ENCODE measurements at places on chromosomes 5 and 9. TPM values are rescaled to one million over a fixed set of nuclear protein-coding genes. Genes with fewer than 3 reads are reported as not detected.

Gene GLDC
- 13.0 TPM for polyA plus RNA-seq

Gene GRM6
- 0.70 TPM for polyA plus RNA-seq

Gene SLC1A3
- polyA plus RNA-seq, result 4.2 TPM

Gene PCDHGC3
- 30.4 TPM for polyA plus RNA-seq

Gene IQGAP2
- polyA plus RNA-seq, result 29.2 TPM

Gene CCDC69
- polyA plus RNA-seq, result 45.3 TPM

Gene SPATA31A3
- polyA plus RNA-seq, result not detected

Gene DNAH5
- 0.34 TPM for polyA plus RNA-seq

Gene CORO2A
- 57.6 TPM for polyA plus RNA-seq

DNA sequence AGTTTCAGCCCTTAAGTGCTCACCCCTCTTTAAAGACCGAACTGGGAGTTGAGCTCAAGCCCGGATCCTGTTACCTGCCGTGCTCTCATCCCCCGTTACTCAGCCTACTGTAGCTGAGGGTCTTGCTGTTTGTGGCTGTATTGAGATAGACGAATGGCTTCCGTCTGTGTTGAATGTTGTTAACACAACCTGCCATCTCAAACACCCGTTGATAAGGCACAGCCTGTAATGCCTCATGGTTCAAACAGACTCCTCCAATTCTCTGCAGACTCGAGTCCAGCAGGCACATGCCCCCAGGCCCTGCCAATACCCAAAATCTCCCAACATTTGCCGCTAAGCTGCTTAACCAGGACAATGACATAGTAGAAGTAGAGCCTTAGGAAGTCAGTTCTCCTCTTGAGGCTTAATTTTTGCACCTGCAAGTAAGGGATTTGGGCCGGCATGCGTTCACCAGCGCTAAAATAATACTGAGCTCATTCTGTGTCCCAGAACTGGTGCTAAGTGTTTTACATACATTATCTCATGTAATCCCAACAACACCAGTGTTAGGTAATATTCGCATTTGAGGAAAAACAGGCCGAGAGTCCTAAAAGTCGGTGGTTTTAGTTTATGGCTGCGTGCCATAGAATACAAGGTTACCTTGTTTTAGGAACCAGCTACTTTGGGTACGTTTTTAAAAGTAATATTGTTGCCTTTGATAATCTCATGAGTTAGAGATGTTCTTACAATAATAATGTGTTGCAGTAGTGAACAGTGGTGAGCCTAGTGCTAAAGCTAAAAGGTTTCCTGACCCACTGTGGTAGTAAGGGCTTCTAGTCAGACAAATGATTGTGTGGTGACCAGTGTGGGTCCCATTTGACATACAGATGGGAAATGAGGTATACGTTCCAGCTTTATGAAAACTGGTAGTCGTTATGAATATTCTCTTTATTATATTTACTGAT is 1.5 kb upstream of the RFX3 start:
- peak; percentile 85 for DNase-seq

DNA sequence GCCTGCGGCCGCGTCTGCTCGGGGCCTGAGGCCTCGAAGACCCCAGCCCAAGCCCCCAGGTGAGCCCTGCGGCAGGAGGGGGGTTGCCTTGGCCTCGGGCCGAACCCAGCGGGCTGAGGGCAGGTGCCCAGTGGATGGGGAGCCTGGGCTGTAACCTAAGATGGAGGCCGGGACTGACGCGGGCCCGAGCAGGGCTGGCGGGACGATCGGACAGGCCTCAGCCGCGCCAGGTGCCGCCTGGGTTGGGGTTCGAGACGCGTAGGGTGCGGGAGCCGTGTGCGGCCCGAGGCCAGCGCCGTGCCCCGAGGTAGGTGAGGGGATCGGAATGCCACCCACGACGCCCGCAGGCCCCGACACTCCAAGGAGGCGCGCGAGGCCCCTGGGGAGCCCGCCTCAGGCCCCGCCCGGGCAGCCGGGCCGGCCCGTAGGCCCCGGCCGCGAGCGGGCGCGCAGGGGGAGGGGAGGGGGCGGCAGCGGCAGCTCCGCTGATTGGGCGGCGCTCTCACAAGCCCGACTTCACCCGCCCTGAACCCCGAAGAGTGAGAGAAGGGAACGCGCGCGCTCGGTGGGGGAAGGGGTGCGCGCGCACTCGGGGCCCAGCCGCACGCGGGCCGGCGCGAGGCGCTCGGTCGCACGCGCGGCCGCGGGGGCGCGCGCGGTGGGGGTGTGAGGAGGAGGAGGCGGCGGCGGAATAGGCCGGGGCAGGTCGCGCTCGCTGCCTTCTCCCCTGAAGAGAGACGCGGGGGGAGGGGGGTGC is at the start of gene NSD1:
TSS of gene NSD1 (plus strand) at position 678 of the 757 bp plus-strand sequence. CDS start 1,331 bp downstream, outside the sequence.
- peak; percentile 98 for DNase-seq

GRCh38 chr5:41722359-41722950 is 147.8 kb downstream of the OXCT1 start:
- no peak for DNase-seq

DNA sequence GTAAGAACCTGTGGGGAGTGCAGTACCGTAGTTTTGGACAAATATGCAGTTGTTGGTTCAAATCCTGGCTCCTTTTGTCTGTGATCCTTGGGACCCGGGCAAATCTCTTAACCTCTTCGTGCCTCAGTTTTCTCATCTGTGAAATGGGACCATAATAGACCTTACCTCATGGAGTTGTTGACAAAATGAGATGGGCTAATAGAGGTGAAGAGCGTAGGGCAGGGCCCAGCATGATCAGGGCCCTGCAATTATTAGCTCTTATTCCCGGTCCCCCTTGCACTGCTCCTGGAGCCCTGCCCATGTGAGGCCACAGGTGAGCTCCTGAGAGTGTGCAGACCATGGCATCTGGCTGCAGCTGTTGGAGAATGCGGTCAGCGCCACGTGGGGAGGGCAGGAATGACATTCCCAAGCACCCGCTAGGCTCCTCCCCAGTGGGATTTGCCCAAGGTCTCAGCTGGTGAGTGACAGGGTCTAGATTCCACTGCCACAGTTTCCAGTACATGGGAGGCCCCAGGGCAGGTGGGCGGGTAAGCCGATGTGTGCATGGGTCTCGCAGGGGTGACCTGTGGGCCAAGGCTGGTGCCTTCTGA is 41.0 kb downstream of the NEK6 start:
- DNase-seq, result no peak

- no peak for DNase-seq
These were observed 601.7 kb downstream of the BRINP1 start for GRCh38 chr9:118767571-118767970.

DNA sequence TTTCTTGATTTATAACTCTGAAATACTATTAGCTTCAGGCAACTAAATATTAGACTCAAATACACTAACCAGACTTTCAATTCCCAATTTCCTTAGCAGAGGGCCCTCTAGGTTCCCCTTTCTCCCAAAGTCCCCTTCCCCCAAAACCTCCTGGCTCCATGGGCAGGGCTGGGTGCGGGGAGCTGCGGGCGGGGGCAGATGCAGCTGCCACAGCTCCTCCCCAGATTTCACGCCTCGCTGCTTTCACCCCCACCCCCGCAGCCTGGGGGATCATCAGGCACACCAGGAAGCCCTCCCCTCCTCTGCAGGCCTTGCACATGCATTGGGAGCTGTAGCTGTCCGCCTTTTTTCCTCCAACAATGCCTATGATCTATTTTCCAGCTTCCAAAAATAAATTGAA is 82.8 kb upstream of the SPATA31C2 start:
- no peak for DNase-seq

GRCh38 chr9:25918761-25919160 is 240.5 kb upstream of the TUSC1 start:
- no peak for DNase-seq

DNA sequence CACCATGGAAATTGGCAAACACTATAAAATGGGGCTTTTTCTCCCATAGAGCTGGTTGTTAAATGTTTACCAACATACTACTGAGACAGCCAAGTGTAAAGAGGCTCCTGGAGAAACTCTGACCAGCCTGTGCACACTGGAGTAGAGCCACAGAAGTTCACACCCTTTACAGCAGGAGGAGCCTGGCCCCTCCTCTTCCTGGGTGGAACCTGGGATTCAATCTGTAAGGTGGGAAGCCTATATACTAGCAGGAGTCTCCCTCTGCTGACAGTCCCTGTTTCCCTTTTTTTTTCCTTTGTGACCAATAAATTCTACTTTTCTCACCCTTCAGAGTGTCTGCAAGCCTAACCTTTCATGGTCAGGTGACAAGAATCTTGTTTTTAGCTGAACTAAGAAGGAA is 10.4 kb upstream of the SLC30A5 start:
- DNase-seq, result peak; percentile 85

DNA sequence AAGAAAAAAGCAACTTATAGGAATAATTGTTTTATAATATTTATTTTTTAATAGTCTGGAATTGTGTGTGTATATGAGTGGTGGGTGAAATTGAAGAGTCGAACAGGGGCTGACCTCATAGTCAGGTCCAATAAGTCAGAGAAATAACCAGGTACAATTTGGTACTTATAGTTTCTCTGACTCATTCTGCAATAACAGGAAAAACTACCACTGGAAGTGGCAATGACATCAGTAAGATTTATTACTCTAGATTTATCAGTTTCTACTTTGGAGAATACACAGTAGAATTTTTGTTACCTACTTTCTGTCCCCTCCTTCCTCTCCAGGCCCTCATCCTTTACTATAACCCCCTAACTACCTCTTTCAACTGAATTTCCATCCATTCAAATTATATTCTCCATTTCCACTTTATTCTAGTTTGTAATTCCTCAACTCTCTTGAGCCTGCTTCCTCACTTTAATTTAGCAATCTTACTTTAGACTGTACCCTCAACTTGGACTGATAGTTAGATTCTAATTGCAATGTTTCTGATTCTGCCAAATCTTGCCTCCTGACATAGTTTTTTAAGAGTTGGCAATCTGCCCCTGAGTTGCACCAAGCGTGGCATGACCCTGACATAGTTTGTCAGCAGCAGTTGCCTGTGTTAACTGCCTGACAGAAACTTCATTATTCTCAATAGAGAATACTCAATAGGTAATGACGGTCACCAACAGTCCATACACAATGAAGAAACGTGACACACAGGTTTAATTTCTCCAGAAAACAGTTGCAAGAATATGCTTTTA is 475.3 kb upstream of the RIOK2 start:
- DNase-seq, result no peak

- no peak for DNase-seq
These were observed 568.7 kb upstream of the ADAMTS16 start for GRCh38 chr5:4571248-4571948.

GRCh38 chr9:83526211-83526610 is 12.0 kb downstream of the FRMD3 start:
- no peak for DNase-seq

DNA sequence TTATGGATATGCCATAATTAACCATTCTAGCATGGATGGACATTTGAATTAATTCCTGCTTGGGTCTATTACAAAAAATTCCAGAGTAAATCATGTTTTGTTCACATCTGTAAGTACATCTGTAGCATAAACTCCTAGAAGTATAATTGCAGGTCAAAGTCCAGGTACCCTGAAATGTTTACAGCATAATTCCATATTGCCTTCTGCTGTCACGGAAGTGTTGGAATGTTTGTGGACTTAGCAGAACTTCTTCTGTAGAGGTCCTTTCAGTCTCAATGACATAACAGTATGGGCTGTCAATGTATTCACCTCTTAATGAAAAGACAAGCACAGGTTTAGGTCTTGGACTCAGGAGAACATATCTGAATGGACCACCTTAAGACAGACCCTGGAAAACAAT is 1.8 kb downstream of the FAM240B start:
- DNase-seq, result peak; percentile 18

DNA sequence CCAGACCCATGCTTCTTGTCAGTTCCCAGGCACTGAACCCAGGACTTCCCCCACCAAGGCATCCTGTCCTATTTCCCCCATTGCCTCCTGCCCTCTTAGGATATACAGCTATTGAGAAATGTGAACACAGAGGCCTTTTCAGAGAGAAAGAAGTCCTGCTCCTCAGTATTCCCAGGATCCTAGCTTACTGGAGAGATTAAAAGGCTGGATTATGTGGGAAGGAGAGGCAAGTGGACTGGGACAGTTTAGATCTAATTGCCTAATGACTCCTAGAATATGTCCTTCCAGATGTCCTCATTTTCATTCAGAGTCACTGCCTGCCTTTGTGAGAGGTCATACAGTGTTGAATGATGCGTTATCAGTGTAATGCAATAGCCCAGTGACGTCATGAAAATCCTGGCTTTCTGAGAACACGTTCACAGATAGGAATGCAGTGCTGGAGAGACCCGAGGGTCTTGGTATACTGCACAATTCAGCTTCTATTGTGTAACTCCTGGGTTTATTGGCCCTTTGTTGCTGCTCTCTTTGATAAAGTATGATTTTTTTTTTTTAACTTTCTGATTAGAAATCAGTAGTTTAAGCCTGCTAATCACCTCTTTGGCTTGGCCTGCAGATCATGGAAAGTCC is 26.2 kb downstream of the WWC1 start:
- peak; percentile 97 for DNase-seq

DNA sequence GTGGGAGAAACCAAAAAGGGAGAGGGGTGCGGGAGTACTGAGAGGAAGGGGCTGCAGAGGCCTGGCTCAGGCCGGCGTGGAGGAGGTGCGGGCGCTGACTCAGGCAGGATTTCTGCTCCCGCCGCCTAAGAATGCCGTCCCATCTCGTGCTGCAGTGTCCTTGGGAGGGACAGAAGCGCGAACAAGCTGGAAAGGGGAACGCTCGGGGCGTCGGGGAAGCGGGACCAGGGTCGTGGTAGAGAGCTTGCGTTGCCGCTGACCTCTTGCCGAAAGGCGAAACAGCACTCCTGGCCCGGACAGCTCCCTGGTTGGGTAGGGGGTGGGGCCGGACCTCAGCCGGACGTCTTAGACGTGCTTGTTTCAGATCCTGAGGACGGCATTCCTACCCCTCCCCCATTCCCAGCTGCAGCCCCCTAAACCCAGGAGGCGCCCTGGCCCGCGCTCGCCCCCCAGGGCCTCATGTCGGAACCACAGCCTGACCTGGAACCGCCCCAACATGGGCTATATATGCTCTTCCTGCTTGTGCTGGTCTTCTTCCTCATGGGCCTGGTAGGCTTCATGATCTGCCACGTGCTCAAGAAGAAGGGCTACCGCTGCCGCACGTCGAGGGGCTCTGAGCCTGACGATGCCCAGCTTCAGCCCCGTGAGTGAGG is 1.1 kb downstream of the RELL2 start:
- peak; percentile 44 for DNase-seq

DNA sequence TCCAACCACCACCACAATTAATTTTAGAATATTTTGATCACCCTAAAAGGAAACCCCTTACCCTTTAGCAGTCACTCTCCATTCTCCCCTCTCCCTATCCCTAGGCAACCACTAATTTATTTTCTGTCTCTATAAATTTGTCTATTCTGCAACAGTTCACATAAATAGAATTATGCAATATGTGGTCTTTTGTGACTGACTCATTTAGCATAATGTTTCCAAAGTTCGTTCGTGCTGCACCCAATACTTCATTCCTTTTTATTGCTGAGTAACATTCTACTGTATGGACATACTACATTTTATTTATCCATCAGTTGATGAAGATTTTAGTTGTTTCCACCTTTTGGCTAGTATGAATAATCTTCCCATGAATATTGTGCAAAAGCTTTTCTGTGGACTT is 18.2 kb upstream of the CDC20B start:
- no peak for DNase-seq

GRCh38 chr9:14096258-14096922 is 217.6 kb downstream of the NFIB start:
- DNase-seq, result peak; percentile 61
